Activated CD4-positive, alpha-beta T cell treated with anti-CD3 and anti-CD28 coated beads, Interleukin-2, amount 50 U/mL, for 48 hours (primary cell): ENCODE measurements at places on chromosomes 5 and 9.
A peak's percentile ranks its signal among the peaks of the same experiment; 100 is the strongest.

DNA sequence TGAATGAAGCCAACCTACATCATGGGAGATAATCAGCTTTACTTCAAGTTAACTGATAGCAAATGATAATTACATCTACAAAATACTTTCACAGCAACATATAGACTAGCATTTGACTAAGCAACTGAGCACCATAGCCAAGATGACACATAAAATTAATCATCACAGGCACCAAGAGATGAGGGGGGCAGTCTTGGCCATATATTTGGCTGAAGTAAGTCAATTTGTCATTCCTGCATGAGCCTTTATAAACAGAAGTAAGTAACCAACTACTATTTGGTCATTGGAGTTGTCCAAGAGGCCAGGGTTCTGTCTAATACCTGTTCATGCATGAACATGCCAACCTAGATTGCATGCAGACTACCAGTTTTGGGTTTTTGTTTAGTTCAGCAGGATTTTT, 53.6 kb downstream of the PDCD1LG2 start:
- no peak for DNase-seq

- no peak for DNase-seq
Observed at GRCh38 chr9:107285286-107285685, 2.2 kb downstream of the RAD23B start.

GRCh38 chr9:38289236-38289865, 103.2 kb upstream of the ALDH1B1 start:
- DNase-seq = no peak

- no peak for DNase-seq
Observed at GRCh38 chr9:106758911-106759310, 104.1 kb upstream of the ZNF462 start.

GRCh38 chr9:112043423-112043822, 131.7 kb downstream of the SUSD1 start:
- no peak for DNase-seq

- peak; percentile 40 for DNase-seq
Observed at GRCh38 chr5:41925555-41925951, 472 bp downstream of the FBXO4 start.

- no peak for DNase-seq
Observed at GRCh38 chr9:137417161-137418021, 5.6 kb downstream of the EXD3 start.

GRCh38 chr9:38639577-38639940, 19.2 kb upstream of the ANKRD18A start:
- no peak for DNase-seq

GRCh38 chr5:140327589-140327988, 18.8 kb downstream of the HBEGF start:
- no peak for DNase-seq

- DNase-seq = no peak
Observed at GRCh38 chr5:79811081-79811480, 121.4 kb downstream of the CMYA5 start.

DNA sequence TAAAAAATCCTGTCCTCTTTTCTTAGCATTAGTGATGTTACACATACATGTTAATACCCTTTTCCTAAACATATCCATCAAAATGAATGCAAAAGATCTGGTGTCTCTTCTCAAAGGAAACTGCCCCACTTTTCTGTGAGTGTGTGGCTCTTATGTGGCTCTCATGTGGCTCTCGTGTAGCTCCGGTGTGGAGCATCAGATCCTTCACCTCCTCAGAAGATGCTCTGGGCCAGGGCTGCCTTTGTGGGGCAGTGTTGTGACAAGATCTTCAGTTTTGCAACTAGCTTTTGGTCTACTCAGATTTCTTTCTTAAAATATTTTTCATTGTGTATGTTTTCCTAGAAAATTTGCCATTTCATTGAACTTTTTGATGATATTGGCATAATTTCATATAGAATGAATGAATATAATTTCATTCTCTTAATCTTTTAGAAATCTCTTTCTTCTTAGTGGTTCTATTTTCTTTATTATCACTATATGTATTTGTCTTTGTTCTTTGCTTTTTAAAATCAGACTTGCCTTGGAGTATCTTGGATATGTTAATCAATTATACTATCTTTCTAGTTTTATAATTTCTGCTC, 19.4 kb downstream of the GARNL3 start:
- DNase-seq = peak; percentile 5

- DNase-seq = no peak
Observed at GRCh38 chr5:160923411-160923810, 71.4 kb upstream of the ATP10B start.

DNA sequence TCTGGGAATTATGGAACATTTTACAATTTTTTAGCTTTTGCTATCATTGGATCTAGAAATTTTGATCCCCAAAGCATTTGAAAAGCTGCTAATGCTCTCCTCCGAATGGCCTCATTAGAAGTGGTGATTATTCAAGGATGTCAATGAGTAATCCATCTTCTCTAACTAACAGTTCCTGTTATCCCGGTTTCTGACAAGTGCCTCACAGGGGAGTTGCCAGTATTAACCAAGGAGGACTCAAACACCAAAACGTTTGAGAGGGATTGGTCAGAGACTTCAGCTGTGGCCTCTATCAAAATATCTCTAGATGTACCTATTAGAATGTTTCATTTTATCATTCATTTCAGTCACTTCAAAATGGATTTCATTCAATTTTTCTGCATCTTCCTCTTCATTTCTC, 208.3 kb upstream of the ITGA1 start:
- no peak for DNase-seq

GRCh38 chr5:64895748-64896147, 127.0 kb downstream of the CWC27 start:
- DNase-seq = no peak

- no peak for DNase-seq
Observed at GRCh38 chr5:36719282-36719681, 112.9 kb downstream of the SLC1A3 start.
